ENCODE measurements at places on chromosomes 13 and 19. TPM values are rescaled to one million over a fixed set of nuclear protein-coding genes. Genes with fewer than 3 reads are reported as not detected.

GRCh38 chr19:46283771-46284170 lies 13.1 kb upstream of the HIF3A start:
- no peak for DNase-seq

DNA sequence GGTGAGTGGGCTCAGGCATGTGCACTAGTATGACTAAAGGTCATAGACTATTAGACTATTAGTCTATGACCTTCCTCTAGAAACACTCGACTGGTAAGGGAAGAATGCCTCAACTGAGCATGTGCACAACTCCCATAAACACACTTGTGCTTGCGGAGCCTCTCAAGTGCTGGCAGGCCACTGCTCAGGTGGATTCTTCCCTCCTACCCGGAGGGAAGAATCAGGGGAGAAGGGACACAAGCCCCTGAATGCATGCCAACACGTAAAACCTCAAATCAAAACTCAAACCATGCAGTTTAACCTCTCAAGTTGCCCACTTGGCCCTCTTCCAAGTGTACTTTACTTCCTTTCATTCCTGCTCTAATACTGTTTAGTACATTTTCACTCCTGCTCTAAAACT lies 287.6 kb upstream of the SGCG start:
- DNase-seq = peak; percentile 8

- no peak for DNase-seq
Observed at GRCh38 chr19:49687566-49688316, 1.7 kb upstream of the ADM5 start.

Gene OR10H1
- total RNA-seq = under 0.01 TPM
